ENCODE measurements at places on chromosomes 2 and 18.

DNA sequence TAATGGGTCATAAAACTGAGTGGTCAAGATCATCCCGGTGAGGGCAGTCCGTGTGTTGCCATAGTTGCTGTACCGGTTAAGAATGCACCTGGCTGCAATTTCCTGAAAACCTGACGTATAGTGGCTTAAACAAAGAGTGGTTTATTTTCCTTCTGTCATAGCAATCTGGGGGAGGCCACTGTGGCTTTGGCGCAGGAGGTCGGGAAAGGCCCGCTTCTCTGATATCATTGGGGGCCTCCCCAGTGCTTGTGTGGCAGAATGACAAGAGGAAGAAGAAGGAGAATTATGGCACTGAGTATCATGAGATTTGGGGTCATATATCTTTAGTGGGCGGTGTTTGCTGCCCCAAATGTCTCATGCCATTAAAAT, 4.4 kb downstream of the C2orf92 start:
- DNase-seq: no peak

GRCh38 chr2:101751875-101752619, 54.5 kb downstream of the MAP4K4 start:
- no peak for DNase-seq

- DNase-seq: peak; percentile 44
Measured at GRCh38 chr2:162153608-162154224, 1.7 kb upstream of the GCG start.

GRCh38 chr2:94759211-94759610, 112.0 kb upstream of the TEKT4 start:
- DNase-seq: no peak

GRCh38 chr2:222776792-222777191, 84.0 kb upstream of the ACSL3 start:
- no peak for DNase-seq

DNA sequence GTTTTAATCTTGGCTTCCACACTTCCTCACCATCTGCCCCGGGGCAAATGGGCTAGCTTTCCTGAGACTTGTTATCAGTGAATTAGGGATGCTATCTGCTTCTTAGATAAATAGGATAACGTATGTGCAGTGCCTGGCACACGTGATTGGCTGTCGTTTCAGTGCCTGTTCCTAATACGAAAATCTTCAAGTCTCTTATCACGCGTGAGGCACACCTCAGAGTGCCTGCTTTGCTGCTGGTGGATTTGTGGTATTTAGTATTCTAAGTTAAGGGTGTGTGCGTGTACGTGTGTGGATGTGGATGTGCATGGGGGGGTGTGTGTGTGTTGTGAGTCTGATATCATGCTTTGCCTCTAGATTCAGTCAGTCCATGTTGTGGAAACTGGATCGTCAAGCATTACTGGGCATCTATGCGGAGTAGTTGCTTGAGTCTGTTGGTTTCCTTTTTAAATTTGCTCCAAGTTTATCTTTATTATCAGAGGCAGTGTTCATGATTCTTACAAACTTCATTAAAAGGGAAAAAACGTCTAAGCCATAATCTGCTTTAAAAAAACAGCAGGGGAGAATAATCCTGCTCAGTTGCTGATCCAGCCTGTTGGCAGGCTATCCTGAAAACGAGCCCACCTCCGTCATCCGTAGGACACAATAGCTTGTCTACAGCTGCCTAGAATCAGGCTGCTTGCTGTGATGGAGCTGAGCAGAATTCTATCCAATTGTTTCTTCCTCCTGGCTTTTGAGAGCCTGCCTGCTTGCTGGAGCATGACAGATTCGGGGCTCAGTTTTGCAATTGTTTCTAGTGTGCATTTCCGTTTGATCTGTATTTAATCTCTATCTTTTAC, 6.6 kb downstream of the SH3RF3 start:
- DNase-seq: no peak

DNA sequence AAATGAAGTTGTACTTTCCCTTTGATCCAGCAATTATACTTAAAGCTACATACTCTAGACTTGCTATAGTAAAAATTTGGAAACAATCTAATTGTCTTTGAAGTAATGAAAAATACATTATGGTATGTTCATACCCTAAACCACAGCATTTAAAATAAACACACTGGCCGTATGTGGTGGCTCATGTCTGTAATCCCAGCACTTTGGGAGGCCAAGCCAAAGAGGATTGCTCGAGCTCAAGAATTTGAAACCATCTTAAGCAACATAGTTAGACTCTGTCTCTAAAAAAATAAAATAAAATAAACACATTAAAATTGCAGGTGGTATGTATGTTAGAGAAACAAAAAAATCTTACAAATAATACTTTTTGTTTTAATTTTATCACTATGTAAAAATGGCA, 208.1 kb upstream of the KLHL14 start:
- no peak for DNase-seq

- DNase-seq: no peak
Measured at GRCh38 chr2:102238039-102238756, 51.4 kb downstream of the IL1RL2 start.

- no peak for DNase-seq
Measured at GRCh38 chr2:215753808-215754207, 259.5 kb downstream of the MREG start.

- peak; percentile 18 for DNase-seq
Measured at GRCh38 chr2:153478289-153479261, at the start of gene RPRM. Gene RPRM, minus strand, starts transcription at chr2:153478762. Its CDS starts 197 bp downstream, at chr2:153478565.

GRCh38 chr2:58950795-58951462, 709.8 kb upstream of the FANCL start:
- no peak for DNase-seq

DNA sequence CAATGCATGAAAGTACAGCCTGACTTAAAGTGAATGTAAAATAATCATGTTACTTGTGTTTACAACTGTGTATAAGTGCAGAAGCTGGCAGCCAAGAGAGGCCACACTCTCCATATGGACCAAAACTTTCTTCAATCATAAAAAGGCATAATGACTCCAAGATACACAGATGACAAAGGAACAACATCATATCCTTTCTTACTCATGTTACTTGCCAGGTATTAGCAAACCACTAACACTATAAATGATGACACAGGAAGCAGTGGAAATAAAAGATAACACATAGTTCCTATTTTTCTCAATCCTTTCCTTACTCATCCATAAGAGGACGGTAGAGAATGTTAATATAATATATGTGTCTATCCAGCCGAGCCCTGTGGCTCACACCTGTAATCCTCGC, 400.0 kb upstream of the CDH2 start:
- no peak for DNase-seq
